ENCODE measurements at places on chromosomes 2 and 18.

GRCh38 chr18:32550963-32551362 is 80.3 kb upstream of the GAREM1 start:
- no peak for DNase-seq

GRCh38 chr2:120566331-120567035 is 169.2 kb upstream of the GLI2 start:
- no peak for DNase-seq

GRCh38 chr2:152067823-152068222 is 31.0 kb downstream of the CACNB4 start:
- DNase-seq = no peak

GRCh38 chr2:40364151-40364874 is 87.6 kb downstream of the SLC8A1 start:
- DNase-seq = no peak

GRCh38 chr2:22904126-22904684 is 480.8 kb upstream of the KLHL29 start:
- DNase-seq = no peak

DNA sequence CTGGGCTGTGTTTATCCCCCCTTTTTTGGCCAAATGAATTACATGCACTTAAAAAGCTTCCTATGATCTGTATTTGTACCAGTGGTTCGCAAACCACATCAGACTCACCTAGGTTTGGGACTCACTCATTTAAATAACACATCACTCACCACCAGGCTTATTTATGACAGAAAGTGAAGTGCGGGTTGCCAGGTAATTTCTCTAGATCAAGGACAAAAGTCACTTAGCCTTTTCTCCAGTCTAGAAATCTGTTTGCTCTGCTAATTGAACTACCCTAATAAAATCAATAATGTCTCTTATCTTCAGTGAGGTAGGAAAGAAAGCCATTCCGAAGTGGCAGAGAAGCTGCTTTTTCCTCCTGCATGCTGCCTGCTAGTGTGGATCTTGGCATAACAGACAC is 88.1 kb upstream of the SLC8A1 start:
- no peak for DNase-seq

GRCh38 chr2:1694371-1695271 is 49.7 kb downstream of the PXDN start:
- no peak for DNase-seq

DNA sequence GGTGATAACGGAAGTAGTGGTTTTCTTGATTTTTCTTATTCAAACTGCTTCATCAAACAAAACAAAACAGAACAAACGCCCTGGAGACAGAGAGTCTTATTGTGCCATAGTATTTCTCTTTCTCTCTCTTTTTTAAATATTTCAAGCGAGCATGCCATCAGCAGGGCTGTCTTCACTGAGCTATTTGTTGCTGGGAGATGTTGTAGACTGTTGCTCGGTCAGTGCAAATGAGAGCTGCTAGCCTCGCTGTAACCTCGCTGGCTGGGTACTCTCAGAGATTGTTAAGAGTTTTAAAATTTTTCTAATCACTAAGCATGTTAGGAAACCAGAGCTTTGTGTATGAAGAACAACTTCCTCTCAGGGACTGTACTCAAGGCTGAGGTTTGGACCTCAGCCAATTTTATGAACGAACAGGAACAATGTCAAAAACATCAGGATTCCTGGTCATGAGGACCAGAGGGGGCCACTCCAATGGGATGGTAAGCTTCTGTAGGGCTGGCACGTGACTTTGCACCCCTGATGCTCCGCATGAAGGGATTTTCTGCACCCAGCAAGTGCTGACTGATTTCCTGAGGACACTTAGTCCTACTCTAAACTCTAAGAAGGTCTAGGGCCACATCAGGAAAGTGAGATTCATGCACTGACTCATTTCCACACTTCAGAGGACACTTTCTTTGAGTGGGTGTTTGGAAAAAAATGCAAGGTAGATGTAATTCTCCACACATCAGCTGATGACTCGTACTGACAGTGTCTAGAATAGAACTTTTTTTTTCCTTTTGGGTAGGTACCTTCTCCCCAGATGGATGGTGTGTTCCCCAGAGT is 59.8 kb upstream of the IL1R1 start:
- DNase-seq = peak; percentile 93

DNA sequence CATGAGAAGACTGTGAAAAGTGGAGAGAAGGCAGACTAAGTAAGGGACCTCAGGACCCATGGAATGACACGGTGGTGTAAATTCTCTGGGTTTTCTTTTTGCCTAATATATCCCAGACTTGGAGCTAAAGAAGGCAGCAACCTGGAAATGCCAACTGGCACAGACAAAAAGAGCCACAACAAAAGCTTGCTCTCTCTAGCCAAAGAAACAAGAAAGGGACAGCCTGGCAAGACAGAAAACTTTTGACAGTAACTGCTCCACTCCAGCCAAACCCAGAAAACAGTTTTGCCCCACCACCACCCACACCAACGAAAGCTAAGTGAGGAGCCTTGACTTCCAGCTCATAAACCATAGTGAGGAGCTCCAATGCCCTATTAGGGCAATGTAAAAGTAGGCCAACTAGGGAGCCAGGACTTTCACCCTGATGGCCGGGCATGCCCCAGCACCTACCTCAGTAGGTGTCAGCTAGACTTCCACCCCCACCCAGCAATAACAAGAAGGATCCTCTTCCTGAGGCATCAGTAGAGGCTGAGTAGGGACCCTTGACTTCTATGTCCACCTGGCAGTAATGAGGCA is 35.5 kb downstream of the PELI1 start:
- no peak for DNase-seq

- no peak for DNase-seq
Observed at GRCh38 chr2:212713681-212714080, 175.1 kb upstream of the ERBB4 start.

DNA sequence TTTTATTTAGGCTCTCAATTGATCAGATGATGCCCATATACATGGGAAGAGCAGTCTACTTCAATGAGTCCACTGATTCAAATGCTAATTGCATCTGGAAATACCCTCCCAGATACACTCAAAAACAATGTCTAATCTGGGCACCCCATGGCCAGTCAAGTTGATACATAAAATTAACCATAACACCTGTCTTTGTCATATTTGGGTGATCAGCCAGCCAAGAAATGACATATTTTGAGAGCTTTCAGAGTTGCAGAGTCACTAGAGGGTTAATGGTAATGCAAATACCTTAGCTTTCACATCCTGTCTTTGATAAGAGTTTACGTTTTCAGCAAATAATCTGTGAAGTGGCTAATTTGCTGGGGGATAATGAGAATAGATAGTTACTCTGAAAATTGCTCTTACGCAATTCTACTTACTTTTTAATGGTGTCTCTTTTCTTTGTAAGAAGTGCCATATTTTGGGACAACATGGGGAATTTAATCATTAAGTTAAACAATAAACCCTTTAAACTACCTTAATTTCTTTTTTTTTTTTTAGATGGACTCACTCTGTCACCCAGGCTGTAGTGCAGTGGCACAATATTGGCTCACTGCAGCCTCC is 49.1 kb downstream of the CCDC195 start:
- DNase-seq = no peak

DNA sequence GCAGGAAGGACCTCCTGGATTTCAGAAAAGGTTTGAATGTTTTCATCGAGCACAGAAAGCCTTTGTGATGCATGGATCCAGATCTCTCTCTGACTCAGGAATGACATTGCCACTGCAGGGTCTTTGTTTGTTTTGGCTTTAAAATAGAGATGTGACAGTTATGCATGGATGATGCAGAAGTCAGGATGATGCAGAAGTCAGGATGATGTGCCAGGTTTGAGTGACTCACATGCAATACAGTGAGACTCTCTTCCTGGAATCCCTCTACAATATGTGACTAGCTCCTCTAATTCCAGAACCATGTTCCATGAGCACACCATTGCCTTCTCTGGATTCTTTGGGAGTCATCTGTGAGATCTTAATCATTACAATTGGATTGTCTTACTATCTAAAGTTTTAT is 177.9 kb upstream of the RAB6C start:
- DNase-seq = no peak

DNA sequence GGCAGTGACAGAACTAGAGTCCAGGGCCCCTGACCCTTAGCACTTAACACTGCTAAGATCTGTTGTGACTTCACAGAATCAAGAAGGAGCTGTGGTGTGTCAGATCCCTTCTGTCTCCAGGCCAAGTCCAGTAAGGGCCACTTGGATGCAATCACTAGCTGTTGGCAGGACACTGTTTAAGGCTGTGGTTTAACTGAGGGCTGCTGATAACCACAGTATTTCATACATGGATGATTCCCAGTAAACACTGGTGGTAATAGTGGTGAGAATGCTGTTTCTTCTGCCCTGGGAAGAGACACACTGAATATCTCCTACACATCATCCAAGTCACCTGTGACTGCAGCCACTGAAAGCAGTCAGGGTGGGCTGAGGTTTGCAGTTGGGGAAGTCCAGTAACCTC is 77.7 kb upstream of the FBXO11 start:
- DNase-seq = no peak
